ENCODE measurements at places on chromosomes 12 and 14.

- no peak for DNase-seq
Measured at GRCh38 chr14:101562659-101563351, 1.5 kb downstream of the DIO3 start.

DNA sequence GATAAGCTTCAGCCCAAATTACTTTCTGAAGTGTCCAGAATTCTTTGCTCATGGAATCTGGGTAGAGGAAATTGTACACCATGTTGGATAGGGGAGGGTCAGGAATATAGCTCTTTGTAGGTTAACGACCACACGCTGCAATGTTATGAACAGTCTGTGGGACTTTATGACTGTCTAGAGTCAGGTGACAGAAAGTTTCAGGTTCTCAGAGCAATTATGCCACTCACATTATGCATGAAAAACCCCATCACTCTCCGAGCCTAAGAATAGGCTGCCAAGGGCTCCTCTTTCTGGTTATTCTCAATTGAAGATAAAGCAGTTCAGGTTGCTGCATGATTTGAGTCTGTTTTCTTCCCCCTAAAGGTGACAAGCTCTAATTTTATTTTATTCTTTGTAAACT, 430.9 kb downstream of the ATP23 start:
- DNase-seq, result no peak

DNA sequence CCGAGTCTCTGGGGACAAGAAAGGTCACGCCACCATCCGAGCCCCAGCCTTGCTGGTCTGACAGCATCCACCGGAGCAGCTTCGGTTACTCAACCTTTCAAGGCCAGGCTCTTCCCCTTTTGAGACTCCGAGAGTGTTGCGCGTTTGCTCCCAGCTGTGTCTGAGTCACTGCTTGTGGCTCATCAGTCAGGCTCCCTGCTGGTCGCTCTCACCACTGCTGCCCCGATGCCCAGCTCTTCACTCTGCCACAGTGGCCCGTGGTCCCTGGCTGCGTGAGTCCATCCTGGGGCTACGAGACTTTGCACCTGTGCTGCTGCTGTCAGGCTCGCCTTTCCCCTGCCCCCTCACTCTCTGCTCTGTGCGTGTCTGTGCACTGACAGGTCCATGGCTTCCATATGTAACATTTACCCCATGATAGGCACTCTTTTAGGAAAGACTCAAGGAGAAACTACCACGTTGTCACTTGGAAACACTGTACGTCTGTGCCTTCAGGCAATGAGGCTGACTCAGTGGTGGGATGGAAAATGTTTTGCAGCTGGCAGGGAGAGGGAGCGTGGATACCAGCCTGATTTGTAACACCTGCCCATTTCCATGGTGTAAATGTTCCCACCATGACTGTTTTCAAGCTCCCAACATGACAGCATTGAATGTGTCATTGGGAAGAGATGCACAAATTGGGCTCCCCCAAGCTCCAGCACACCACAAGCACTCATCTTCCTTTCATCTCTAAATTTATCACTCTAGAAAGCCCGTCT, 350.7 kb downstream of the TMEM132D start:
- DNase-seq, result no peak

DNA sequence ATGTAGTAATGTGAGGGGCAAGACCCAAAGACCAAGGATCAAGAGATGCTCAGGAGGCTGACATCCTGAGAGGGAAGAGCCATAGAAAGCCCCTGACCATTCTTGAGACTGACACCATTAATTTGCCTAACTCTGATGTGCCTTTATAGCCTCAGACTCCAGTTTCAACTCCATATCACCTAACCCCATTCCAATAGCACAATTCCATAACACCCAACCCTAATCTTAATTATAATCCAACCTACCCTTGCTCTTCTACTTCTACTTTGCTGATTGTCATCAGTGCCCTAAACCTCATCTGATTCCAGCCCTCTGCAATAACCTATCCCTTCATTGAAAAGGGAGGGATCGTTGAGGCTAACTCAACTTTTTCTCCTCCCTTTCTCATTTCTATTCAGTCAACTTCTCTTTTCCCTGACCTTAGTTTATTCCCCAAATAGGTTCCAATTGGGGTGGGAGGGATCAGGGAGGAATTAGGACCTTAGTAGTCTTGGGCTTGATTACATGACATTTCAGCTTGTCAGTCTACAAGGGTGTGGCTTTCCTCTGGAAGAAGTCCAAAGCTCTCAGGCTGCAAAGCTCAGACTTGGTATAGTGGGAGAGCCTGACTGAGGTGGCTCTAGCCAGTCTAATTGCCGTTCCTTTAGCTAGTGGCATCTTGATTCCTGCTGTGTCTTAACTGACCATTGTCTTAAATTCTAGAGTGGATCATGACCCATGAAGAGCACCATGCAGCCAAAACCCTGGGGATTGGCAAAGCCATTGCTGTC, 3.1 kb downstream of the PFKM start:
- no peak for DNase-seq

DNA sequence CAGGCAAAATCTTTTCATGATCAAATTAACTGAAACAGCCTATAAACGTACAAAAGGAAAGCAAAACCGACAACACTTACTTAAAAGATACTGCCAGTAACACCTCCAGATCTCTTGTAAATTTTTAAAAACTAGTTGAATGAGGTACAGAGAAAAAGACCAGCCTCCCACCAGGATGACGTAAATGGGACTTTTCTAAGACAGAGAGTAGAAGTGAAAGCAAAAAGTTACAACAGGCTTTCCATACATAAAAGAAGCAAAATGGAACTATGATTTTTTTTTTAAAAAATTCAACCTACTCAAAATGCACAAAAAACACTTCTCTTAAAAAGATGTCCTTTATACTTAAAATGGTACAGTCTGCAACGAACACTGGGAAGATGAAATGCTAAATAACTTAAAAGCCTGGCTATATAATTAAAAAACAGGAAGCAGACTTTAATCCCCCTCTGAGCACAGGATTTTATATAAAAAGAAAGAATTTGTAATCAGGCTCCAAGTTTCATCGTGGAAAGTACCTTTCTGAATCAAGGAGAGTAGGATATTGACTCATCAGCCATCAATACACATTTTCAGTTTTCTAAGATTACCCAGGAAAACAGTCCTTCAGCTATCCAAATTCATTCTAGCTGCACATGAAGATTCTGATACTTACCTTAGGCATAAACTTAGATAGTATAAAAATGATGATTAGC, 14.2 kb upstream of the MYO1A start:
- no peak for DNase-seq

DNA sequence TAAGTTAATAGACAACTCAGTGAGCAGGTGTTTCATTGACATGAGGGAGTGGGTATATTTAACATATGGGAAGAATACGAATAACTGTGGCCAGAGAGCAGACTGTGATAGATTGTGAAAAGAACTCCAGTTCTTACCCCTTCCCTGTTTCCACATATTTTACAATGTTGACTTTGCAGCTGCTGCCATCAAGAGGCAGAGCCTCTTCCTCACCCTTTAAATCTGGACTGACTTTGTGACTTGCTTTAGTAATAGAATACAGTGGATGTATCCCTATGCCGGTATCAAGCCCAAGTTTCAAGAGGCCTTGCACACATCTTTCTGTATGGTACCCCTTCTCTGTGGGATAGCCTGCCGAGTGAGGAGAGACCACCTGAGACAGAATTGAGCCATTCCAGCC, 356.7 kb downstream of the ETNK1 start:
- DNase-seq, result no peak

DNA sequence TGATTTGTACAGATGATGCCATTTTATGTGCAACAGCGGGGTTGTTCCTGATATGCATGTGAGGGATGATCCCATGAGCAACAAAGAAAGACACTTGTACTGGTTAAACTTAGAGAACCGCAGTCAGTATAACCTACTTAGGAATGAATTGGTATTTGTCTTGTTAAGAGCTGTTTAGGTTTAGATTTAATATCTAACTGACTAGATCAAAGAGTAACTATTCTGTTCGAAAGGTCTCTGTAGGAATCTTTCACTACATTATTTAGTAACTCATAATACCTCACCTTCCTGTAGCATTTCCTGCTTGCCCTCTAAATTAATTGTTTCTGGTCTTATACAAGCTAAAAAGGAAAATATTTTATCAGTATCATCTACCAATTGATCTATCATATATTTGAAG, 350.4 kb downstream of the TRHDE start:
- DNase-seq, result no peak

GRCh38 chr12:9064201-9064814, 51.4 kb downstream of the A2M start:
- DNase-seq, result no peak

GRCh38 chr14:89067293-89067972, 243.0 kb downstream of the TTC8 start:
- no peak for DNase-seq

DNA sequence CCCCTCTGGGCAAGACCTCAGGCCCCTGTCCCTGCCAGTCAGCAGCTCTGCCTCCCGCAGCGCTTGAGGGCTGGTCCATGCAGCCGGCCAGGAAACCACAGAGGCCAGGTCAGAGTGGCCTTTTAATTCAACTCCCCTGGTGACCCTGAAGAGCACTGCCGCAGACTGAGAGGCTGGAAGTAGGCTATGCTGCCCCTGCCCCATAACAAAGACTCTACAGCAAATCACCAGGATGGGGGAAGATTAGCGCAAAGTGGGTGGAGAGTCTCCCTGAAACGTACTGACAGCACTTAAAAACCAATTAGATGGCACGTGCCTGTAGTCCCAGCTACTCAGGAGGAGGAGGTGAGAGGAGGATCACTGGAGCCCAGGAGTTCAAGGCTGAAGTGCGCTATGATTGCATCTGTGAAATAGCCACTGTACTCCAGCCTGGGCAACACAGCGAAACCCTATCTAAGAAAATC, 70.5 kb downstream of the ITPK1 start:
- no peak for DNase-seq

- DNase-seq, result no peak
Measured at GRCh38 chr14:96050482-96050881, 11.3 kb downstream of the C14orf132 start.

DNA sequence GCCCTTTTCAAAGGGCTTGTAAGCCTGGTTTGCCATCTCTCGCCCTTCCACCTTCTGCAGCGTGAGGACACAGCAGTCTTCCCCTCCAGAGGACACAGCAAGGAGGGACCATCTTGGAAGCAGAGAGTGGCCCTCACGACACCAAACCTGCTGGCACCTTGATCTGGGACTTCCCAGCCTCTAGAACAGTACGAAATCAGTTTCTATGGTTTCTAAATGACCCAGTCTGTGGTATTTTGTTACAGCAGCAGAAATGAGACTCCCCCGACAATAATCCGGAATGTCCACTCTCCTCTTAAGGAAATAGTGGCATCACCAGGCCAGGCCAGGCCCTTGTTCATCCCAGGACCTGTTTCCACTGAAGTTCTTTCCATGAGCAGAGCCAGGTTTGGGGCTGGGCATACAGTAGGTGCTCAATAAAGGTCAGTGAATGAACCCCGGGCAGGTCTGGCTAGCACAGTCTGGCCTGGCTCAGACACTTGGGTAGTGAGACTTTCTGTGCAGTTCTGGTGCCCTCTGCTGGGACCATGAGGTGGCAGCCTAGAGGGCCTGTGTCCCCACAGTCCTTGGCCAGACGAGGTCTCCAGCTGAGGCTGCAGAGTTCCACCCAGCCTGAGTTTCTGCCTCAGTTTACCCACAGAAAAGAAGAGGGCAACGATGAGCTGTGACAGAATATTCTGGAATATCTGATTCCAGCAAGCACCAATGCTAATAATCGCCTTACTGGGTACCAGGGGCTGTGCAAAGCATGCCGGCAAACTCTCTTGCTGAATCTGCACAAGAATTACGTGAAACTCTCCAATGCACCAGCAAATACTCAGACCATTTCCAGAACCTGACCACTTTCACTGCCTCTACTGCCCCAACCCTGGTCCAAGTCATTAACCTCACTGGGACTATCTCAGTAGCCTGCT, 14.0 kb downstream of the ABCB9 start:
- DNase-seq, result peak; percentile 74

GRCh38 chr12:20096430-20096829, 271.9 kb upstream of the PDE3A start:
- no peak for DNase-seq

- DNase-seq, result no peak
Measured at GRCh38 chr12:27274706-27275105, 30.6 kb downstream of the STK38L start.

DNA sequence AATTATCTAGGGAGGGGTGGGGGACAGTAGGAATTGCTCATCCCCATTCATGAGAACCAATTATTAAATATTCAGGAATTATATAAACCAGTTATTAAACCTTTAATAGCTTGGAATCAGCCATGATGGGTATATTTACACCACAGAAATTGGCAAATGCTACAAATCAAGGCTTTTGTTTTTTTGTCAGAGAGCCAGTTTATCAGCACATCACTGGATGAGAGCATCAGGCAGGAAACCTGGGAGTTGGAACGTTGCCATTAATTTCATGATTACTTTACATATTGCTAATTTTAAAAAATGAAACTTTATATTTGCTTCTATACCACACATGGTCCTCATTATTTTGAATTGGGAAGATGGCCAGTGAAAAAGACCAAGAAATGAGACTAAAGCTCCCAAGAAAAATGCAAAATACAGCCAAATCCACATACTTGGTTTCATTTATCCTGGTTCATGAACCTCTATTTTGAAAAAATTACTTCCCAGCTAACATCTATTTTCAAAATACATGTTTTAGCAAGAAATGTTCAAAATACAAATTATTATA, 48.4 kb downstream of the ATL1 start:
- no peak for DNase-seq

DNA sequence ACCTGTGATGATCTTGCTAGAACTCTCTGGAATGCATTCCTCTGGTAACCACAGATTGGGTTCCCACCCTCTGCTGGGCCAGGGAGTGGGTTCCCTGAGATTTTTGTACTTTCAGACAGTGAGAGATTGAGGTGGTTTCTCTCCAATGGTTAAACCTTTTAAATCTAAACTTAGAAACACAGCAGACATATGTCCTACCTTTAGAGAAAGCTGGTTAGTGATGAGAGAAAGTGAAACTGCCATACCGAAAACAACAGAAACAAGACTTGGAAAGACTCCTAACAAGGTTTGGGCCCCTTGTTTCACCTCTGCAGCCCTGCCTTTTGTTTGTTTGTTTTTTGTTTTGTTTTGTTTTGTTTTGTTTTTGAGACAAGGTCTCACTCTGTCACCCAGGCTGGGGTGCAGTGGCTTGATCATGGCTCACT, 9.7 kb upstream of the SGPP1 start:
- DNase-seq, result no peak

DNA sequence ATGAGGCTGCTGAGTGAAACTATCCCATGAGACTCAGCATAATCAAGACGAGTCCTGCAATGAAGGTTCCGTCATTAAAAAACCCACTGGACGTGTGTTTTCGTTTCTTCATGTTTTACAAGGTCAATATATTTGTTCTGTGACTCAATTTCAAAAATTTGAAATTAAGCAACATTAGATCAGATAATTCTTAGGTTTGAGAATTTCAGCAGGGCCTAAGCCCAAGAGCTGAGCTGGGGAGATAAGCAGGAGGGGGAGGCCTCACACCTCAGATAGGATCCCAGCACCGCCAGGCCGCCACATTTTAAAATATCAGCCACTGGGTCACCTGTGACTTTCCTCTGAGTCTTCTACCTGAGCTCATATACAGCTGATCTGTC, 13.3 kb downstream of the STX2 start:
- no peak for DNase-seq

- no peak for DNase-seq
Measured at GRCh38 chr12:15453613-15454012, 131.3 kb downstream of the PTPRO start.
